CD8-positive, alpha-beta memory T cell (primary cell): ENCODE measurements at places on chromosomes 6 and 20.

DNA sequence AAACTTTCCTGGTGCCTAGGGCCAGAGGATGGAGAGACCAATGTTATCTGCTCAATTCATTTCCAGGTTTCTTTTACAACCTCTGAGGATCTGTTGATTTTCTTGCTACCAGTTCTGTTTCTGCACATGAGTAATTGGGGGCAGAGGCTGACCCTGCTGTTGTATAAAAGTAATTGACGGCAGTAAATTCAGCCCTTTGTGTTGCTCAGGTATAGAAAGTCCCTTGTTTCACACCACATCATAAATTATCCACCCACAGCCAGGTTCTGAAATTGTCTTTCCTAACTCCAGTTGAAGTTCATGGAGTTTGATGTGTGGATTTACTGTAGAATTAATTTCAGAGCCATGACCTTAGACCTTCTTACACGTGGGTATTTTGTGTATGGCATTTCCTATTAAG lies 107.4 kb upstream of the GRIK2 start:
- no peaks in the 10 kb centered on the region for H3K27me3 ChIP-seq
- H3K36me3 ChIP-seq: no peaks in the 10 kb centered on the region
- DNase-seq: no peak
- H3K27ac ChIP-seq: no peak overlapping the region

DNA sequence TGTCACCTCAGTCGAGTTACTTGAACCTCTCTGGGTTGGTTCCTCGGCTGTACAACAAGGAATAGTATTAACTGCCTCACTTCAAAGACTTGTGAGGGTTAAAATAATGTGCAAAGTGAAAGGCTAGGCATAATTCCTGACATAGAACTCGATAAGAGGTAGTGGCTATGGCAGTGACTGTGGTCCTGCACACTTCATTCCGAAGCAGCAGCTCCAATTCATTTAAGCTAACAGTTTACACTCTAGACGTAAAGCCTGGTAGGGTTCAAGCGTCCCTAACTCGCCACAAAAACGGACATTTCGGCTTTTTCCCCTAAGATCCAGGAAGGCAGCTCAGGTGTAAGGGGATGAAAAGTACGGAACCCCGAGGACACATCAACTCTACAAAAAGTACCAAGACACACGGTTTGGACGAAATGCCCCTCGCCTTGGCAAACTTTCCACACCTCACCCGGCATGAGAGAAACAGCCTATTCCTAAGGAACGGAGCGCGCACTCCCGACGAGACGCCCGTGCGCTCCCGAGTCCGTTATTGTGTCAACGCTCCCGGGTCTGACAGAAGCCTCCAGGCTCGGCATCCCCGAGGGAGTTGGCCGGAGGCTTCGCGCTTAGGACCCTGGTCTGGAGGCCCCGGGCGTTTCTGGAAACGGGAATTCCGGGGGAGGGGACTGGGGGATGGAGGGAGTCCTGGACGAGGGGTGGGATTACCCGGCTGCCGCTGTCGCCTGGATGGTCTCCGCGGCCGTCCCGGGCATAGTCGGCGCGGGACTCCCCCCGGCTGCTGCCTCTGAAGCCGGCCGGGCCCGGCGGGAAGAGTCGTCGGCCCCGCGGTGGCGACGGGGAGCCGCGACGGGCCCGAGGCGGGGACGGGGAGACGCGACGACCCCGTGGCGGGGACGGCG lies 937 bp downstream of the ZNF318 start:
- DNase-seq: no peak
- H3K36me3 ChIP-seq: no peaks in the 10 kb centered on the region
- peaks cover 35% of the 10 kb centered on the region for H3K4me1 ChIP-seq
- peak overlapping the region; percentile 45 for H3K27ac ChIP-seq
- no peaks in the 10 kb centered on the region for H3K27me3 ChIP-seq
- H3K4me3 ChIP-seq: peak overlapping the region; percentile 92

GRCh38 chr20:48821261-48821920 lies 6.4 kb downstream of the PREX1 start:
- no peaks in the 10 kb centered on the region for H3K27me3 ChIP-seq
- peaks cover 88% of the 10 kb centered on the region for H3K4me1 ChIP-seq
- no peaks in the 10 kb centered on the region for H3K36me3 ChIP-seq
- H3K4me3 ChIP-seq: peak overlapping the region; percentile 38
- peak overlapping the region; percentile 10 for H3K27ac ChIP-seq

- peak overlapping the region; percentile 85 for H3K4me3 ChIP-seq
- no peaks in the 10 kb centered on the region for H3K27me3 ChIP-seq
- no peaks in the 10 kb centered on the region for H3K36me3 ChIP-seq
- peak overlapping the region; percentile 73 for H3K27ac ChIP-seq
- H3K4me1 ChIP-seq: peaks cover 24% of the 10 kb centered on the region
Measured at GRCh38 chr20:34515484-34516246, 557 bp upstream of the DYNLRB1 start.

- DNase-seq: no peak
- H3K27me3 ChIP-seq: no peaks in the 10 kb centered on the region
- no peaks in the 10 kb centered on the region for H3K36me3 ChIP-seq
- H3K27ac ChIP-seq: no peak overlapping the region
- no peaks in the 10 kb centered on the region for H3K4me1 ChIP-seq
- H3K4me3 ChIP-seq: no peak overlapping the region
Measured at GRCh38 chr6:49772285-49772684, 14.8 kb downstream of the PGK2 start.

GRCh38 chr6:100693249-100693927 lies 187.7 kb downstream of the ASCC3 start:
- no peak overlapping the region for H3K4me3 ChIP-seq
- no peak overlapping the region for H3K27ac ChIP-seq
- no peaks in the 10 kb centered on the region for H3K4me1 ChIP-seq
- H3K27me3 ChIP-seq: no peaks in the 10 kb centered on the region
- DNase-seq: no peak

DNA sequence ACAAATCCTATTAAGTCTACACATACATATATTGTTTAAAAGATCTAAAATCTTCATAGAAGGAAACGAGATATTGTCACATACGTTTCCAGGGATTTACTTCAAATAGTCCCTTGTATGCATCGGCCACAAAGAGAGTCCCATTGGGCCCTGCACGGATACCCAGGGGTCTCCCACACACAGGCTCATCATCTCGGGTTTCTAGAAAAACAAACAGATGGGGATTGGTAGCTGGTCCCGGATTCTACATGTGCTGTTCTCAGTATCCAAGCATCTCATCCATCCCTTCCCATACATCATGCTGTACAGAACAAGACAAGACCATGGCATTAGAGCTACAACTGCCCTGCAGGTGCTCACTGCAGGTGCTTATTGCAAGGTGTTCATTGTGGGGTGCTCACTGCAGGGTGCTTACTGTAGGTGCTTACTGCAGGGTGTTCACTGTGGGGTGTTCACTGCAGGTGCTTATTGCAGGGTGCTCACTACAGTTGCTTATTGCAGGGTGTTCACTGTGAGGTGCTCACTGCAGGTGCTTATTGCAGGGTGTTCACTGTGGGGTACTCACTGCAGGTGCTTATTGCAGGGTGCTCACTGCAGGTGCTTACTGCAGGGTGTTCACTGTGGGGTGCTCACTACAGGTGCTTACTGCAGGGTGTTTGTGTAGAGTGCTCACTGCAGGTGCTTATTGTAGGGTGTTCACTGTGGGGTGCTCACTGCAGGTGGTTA lies 21.0 kb downstream of the APMAP start:
- H3K4me1 ChIP-seq: no peaks in the 10 kb centered on the region
- H3K36me3 ChIP-seq: peaks cover 67% of the 10 kb centered on the region
- H3K4me3 ChIP-seq: no peak overlapping the region
- no peak overlapping the region for H3K27ac ChIP-seq
- DNase-seq: no peak

DNA sequence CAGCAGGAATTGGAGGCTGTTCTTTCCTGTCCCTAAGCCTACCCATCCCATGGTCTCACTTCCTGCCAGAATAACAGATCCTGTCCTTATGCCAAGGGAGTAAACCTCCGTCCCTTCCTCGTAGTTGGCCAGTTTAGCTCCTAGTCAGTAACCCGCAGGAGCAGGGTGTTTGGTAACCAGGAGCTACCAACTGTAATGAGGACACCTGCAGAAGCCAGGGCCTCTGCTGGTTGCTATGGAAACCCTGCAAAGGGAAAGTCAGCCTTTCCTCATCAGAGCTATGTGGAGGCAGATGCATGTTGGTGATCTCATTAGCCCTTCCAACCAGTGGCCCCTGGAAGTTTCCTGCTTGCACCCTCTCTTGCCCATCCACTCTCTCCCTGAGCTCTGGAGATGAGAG lies 368.2 kb upstream of the SULF2 start:
- H3K27ac ChIP-seq: no peak overlapping the region
- H3K27me3 ChIP-seq: no peaks in the 10 kb centered on the region
- no peaks in the 10 kb centered on the region for H3K4me1 ChIP-seq
- no peak for DNase-seq
- H3K36me3 ChIP-seq: no peaks in the 10 kb centered on the region

- no peaks in the 10 kb centered on the region for H3K36me3 ChIP-seq
- H3K4me3 ChIP-seq: no peak overlapping the region
- no peaks in the 10 kb centered on the region for H3K27me3 ChIP-seq
- no peaks in the 10 kb centered on the region for H3K4me1 ChIP-seq
Measured at GRCh38 chr6:147486683-147487082, 21.8 kb upstream of the SAMD5 start.

GRCh38 chr6:54248319-54248718 lies 59.9 kb upstream of the TINAG start:
- H3K27ac ChIP-seq: no peak overlapping the region
- no peaks in the 10 kb centered on the region for H3K4me1 ChIP-seq
- no peaks in the 10 kb centered on the region for H3K36me3 ChIP-seq
- no peak for DNase-seq
- no peak overlapping the region for H3K4me3 ChIP-seq

- no peak overlapping the region for H3K27ac ChIP-seq
- no peaks in the 10 kb centered on the region for H3K36me3 ChIP-seq
- DNase-seq: no peak
- H3K4me3 ChIP-seq: no peak overlapping the region
- no peaks in the 10 kb centered on the region for H3K27me3 ChIP-seq
Measured at GRCh38 chr6:7747016-7747415, 21.1 kb downstream of the BMP6 start.

GRCh38 chr20:2350606-2351005 lies 30.1 kb upstream of the TGM6 start:
- H3K4me3 ChIP-seq: no peak overlapping the region
- H3K27me3 ChIP-seq: peaks cover 3% of the 10 kb centered on the region
- no peaks in the 10 kb centered on the region for H3K36me3 ChIP-seq
- H3K4me1 ChIP-seq: no peaks in the 10 kb centered on the region

DNA sequence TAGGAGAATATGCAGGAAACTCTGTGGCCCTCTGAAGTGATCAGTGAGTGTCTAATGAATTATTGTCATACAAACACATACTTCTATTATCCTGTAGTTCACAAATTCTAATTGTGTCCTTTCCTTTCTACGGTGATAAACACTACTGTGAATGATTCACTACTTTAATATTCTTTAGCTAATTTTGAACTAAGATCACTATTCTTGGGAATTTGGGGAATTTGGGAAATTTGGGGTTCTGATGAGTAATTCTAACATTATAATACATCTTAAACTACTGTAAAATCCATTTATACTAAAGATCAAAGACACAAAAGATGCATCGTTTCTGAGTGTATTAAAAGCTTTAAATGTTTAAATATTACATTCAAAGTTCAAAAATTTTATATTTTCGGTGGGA lies 1287.2 kb upstream of the CITED2 start:
- no peaks in the 10 kb centered on the region for H3K36me3 ChIP-seq
- no peak for DNase-seq
- H3K27me3 ChIP-seq: no peaks in the 10 kb centered on the region
- no peak overlapping the region for H3K4me3 ChIP-seq
- no peaks in the 10 kb centered on the region for H3K4me1 ChIP-seq
- no peak overlapping the region for H3K27ac ChIP-seq

GRCh38 chr6:11917951-11918738 lies 94.0 kb upstream of the HIVEP1 start:
- no peaks in the 10 kb centered on the region for H3K36me3 ChIP-seq
- no peaks in the 10 kb centered on the region for H3K27me3 ChIP-seq
- H3K4me1 ChIP-seq: no peaks in the 10 kb centered on the region
- H3K27ac ChIP-seq: peak overlapping the region; percentile 58
- H3K4me3 ChIP-seq: no peak overlapping the region
- DNase-seq: no peak

DNA sequence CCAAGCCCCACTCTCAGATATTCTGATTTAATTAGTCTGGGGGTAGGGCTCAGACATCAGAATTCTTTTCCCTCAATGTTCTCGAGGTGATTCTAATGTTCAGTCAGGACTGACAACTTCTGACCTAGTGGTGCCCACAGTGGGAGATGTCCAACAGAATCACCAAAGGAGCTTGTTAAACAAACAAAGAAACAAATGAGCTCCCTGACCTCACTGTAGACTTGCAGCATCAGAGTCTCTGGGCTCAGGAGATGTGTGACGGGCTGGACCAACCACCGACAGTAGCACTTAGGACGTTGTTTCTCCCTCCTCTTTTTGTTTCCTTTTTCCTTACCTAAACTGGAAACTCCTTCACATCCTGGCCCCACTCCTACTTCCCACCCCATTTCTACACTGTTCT lies 49.3 kb downstream of the CLIC5 start:
- DNase-seq: no peak
- H3K27me3 ChIP-seq: no peaks in the 10 kb centered on the region
- H3K4me1 ChIP-seq: no peaks in the 10 kb centered on the region
- no peaks in the 10 kb centered on the region for H3K36me3 ChIP-seq

DNA sequence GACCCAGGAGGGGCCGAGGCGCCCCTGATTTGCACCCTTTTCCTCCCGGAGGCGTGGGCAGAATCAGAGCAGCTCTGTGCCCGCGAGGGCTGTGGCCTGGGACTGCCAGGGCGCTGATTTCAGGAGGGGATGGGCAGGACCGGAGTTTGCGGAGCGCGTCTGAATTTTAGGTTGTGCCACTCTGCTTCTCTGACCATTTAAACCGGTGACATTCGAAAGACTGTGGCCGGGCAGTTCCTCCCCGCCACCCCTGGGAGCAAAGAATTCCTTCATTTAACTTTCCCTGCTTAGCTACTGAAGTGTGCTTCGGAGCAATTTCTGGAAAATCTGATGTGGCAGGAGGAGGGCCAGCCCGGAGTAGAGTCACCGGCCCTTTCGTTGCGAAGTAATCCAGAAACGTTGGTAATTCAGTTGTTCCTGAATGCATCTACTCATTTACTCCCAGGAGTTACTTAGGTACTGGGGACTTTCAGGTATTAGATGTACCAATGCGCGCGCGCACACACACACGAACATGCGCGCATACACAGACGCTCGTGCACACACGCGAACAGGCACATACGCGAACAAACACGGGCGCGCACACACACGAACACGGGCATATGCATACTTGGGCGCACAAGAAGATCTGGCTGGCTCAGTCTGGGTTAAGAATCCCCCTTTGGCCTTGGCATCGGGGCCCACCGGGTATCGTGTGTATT lies 568 bp downstream of the CCDC170 start:
- no peak for DNase-seq
- no peak overlapping the region for H3K4me3 ChIP-seq
- no peaks in the 10 kb centered on the region for H3K36me3 ChIP-seq
- no peak overlapping the region for H3K27ac ChIP-seq
- H3K27me3 ChIP-seq: peaks cover 17% of the 10 kb centered on the region

- no peak for DNase-seq
- peaks cover under 1% of the 10 kb centered on the region for H3K4me1 ChIP-seq
- no peaks in the 10 kb centered on the region for H3K36me3 ChIP-seq
- H3K27ac ChIP-seq: peak overlapping the region; percentile 49
- H3K4me3 ChIP-seq: no peak overlapping the region
Measured at GRCh38 chr20:828987-829386, 4.5 kb upstream of the FAM110A start.

- H3K36me3 ChIP-seq: no peaks in the 10 kb centered on the region
- no peak overlapping the region for H3K27ac ChIP-seq
- no peak for DNase-seq
- H3K27me3 ChIP-seq: no peaks in the 10 kb centered on the region
- H3K4me3 ChIP-seq: no peak overlapping the region
Measured at GRCh38 chr6:133707456-133707855, 181.5 kb upstream of the TCF21 start.

- H3K36me3 ChIP-seq: no peaks in the 10 kb centered on the region
- H3K4me3 ChIP-seq: no peak overlapping the region
- no peak for DNase-seq
- no peaks in the 10 kb centered on the region for H3K27me3 ChIP-seq
- no peaks in the 10 kb centered on the region for H3K4me1 ChIP-seq
Measured at GRCh38 chr6:84667252-84668213, 96.9 kb downstream of the TBX18 start.
